Stimulated activated naive CD4-positive, alpha-beta T cell treated with Interleukin-2 at 50 U/mL for 16 hours (primary cell): ENCODE measurements at places on chromosomes 5 and 9.

- DNase-seq = no peak
Observed at GRCh38 chr5:80143491-80143890, 108.3 kb downstream of the THBS4 start.

- DNase-seq = no peak
Observed at GRCh38 chr5:175616083-175616482, 41.8 kb upstream of the HRH2 start.

- DNase-seq = no peak
Observed at GRCh38 chr5:139404484-139404840, 573 bp upstream of the SPATA24 start.

- no peak for DNase-seq
Observed at GRCh38 chr9:116491219-116491618, 195.9 kb upstream of the TRIM32 start.

GRCh38 chr9:131651160-131651559, 88.7 kb downstream of the RAPGEF1 start:
- peak; percentile 29 for DNase-seq

GRCh38 chr9:113131689-113132151, 19.1 kb upstream of the SLC31A2 start:
- no peak for DNase-seq

DNA sequence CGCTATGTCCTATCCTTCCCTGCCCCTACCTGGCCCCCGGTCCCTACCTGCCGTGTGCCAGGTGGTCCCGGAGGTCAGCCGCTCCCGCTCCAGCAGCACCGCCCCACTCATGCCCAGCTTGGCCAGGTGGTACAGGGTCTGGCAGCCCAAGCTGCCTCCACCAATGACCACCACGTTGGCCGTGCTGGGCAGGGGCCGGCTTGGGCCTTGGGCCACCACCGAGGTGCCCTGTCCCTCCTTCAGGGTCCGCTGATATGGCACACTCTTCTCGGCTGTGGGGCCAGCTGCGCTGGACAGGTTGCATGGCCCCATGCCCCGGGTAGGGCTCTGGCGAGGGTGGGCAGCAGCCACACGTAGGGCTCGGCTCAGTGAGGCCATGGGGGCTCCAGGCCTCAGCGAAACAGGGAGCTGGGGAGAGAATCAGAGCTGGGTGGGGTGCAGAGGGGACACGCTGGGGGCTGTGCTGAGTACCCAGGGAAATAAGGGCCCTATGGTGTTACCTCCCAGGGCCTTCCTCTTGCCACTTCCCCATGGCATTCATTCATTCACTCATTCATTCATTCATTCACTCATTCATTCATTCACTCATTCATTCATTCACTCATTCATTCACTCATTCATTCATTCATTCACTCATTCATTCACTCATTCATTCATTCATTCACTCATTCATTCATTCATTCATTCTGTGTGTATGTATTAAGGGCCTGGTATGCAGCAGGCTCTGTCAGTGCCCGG, 4.2 kb downstream of the SARDH start:
- DNase-seq = no peak

DNA sequence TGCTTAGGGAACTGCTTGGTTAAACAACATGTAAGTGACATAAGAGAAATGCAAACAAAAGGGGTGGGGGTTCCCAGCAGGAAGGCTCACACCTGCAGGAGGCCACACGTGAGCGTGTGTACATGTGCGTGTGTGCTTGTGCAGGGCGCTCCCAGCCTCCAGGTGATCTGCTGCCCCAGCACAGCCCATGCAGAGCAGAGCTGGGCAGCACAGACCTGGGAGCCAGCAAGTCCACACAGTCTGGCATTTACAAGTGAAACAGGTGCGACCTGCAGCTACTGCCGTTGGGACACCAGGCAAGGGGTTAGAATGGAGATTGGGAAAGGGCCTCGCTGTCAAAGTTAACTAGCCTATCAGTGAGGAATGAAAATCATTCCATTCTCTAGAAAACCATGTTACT, 41.8 kb downstream of the GRAMD2B start:
- no peak for DNase-seq

DNA sequence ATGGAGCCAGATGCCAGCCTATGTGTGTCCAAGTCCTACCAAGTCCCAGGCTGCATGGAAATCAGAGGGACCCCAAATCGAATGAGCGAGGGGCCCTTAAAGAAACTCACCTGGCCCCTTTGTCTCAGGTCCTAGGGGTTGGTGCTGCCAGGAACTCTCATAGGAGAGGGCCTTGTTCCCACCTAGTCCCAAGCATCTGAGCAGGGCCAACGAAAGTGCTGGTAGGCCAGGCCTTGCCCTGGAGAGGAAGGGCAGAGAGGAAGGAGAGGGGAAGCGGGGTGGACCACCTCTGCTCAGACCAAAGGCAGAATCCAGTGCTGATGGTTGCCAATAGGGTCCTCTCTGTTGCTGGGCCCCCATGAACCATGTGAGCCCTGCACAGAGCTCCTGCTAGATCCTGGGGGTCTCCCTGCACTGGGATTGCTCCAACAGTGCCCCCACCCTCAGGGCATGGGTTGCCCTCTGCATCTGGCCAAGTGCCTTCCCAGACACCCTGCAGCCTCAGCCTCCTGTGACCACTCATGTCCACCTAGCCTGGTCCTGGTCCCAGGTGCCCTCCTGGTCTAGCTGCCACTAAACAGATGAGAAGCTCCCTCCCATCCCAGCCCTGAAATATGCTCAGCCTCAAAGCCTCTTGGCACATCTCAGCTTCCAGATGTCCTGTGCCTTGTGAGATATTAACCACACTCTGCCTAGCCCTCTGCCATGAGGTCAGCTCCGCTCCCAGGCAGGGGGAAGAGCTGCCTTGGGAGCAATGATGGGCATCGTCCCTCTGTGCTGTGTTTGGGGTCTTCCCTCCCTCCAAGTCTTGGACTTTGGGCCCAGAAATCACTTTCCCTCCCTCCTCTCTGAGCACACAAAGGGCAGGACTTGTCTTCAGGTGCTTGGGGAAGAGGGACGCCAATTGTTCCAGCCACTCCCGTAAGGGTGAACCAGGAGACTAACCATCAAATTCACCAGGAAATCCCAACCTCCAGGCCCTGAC, 109.6 kb downstream of the ADAMTS2 start:
- no peak for DNase-seq

- no peak for DNase-seq
Observed at GRCh38 chr5:177361418-177362291, 3.9 kb downstream of the RGS14 start.

GRCh38 chr5:54009357-54009756, 301.0 kb downstream of the ARL15 start:
- no peak for DNase-seq

- DNase-seq = no peak
Observed at GRCh38 chr5:5658889-5659465, 236.5 kb downstream of the ICE1 start.

DNA sequence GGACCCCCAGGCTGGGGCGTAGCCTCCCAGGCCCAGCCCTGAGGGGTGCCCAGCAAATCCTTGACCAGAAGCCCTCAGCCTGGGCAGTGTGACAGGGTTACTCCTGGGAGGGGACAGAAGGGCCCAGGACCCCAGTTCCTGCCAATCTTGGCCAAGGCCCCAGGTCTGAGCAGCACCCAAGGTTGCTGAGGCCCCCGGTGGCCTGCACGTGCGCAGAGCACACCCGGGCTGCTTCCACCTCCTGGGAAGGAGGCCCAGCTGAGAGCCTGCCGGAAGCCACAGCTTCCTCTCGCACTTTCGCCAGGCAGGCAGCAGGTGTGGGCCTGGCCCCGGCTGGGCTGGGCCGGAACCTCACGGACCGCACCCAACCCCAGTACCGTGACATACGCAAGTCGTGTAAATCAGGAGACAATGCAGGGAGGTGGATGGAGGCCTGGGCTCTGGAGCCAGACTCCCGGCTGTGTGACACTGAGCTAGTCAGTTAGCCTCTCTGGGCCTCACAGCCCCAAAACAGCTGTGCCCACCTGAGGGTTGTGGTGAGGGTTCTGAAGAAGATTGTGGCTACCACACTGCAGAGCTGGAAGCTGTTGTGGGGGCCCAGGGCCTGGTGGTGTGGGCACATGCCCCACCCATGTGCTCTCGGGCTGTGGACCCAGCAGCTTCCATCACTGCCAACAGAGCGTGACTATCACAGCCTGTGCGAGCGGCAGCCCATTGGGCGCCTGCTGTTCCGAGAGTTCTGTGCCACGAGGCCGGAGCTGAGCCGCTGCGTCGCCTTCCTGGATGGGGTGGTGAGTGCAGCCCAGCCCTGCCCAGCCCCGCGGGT, 5.1 kb downstream of the GRK6 start:
- DNase-seq = peak; percentile 74

DNA sequence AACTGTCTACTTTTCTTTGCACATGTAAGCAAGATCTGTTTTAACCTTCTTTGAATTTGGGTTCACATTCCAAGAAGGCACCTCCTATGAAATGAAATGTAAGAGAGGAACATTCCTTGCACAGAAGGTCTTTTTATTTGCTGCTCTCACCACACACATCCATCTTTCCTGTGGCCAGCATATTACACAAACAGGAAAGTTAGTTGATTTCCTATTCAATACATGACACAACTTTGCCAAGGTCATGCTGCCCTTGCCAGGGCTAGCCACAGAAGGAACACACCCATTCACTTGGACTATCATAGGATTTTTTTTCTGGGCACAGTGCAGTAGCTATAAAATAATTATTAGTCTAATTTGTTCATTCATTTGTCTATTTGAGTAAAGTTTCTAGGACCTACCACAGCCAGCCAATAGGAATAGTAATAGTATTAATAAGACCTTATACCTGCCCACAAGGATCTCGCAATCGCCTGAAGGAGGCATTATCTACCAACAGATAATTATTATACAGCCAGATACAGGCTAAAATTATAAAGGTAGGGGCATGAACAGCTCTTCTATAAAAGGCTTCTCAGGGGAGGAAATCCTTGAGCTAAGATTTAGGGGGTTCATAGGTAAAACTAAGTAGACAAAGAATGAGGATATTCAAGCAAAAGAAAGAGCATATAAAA, 78.1 kb upstream of the NREP start:
- DNase-seq = no peak

- DNase-seq = no peak
Observed at GRCh38 chr5:58149345-58149744, 310.5 kb downstream of the PLK2 start.

DNA sequence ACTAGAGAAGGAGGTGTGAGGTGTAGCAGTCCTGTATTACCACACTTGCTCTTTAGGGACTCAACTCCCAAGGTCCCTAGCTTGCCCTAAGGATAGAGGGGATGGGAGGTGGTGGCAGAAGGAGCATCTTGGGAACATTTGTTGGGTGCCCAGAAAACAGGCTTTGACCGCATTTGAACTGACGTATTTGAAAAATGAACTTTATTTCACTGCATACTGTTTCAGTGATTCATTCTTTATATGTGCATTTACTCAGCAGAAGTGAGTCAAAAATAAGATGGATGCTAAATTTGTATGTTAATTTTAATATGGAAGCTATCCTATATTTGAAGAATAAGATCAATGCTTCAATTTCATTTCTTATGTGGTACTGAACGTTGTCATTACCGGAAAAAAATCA, 18.7 kb downstream of the DMRT3 start:
- DNase-seq = no peak

- DNase-seq = no peak
Observed at GRCh38 chr5:133687212-133688061, 75.1 kb upstream of the FSTL4 start.

GRCh38 chr9:18129809-18130334, 344.1 kb upstream of the ADAMTSL1 start:
- DNase-seq = no peak

- DNase-seq = no peak
Observed at GRCh38 chr5:57653636-57654290, 171.2 kb upstream of the ACTBL2 start.

DNA sequence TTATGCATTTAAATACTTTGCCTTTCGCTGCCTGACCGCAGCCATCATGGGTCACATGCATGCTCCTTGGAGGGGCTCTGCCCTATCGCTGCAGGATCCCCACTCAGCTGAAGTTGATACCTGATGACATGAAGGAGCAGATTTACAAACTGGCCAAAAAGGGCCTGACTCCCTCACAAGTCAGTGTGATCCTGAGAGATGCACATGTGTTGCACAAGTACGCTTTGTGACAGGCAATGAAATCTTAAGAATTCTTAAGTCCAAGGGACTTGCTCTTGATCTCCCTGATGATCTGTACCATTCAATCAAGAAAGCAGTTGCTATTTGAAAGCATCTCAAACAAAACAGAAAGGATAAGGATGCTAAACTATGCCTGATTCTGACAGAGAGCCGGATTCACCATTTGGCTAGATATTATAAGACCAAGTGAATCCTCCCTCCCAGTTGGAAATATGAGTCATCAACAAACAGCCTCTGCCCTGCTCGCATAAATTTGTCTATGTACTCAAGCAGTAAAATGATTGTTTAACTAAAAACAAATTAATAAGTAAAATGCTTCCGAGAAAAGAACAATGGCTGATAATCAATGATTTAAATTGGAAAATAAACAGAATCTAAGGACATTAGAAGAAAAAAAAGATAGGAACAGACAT, 41.6 kb upstream of the PPP2CA start:
- DNase-seq = no peak

- no peak for DNase-seq
Observed at GRCh38 chr9:34589636-34590380, at the start of gene CNTFR. Gene CNTFR (minus strand): TSS chr9:34589724. CDS start chr9:34568981, 20,743 bp downstream.

DNA sequence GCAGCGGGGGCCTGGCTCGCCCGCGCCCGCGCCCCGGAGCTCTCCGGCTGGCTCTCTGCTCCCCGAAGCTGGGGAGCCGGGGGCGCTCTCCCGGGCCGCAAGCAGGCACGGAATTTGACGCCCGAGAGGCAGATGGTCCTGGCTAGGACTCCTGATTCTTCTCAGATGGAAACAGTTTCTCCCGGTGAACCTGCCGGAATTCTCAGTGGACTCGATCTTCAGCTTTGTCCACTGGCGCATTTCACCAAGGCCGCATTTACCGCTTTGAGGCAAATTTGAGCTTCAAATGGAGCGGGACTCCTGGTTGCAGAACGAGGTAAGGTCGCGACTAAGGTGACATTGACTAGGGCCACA, 305.7 kb upstream of the KCNN2 start:
- no peak for DNase-seq

DNA sequence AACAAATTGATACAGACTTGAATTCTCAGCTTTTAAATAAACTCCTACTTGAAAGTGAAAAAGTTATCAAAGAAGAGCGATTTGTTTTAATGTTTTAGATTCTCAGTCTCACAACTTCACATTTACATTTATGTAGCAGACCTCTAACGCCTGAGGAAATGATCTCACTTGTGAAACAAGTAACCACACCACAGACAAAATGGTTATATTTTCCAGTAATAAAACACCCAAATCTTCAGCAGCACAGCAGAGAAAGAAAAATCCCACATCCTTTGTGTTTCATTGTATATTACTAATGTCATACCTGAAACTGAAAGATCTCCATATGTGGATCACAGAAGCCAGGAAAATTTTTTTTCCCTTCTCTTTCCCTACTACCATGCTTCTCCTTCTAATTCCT, 29.8 kb upstream of the GZMA start:
- no peak for DNase-seq

DNA sequence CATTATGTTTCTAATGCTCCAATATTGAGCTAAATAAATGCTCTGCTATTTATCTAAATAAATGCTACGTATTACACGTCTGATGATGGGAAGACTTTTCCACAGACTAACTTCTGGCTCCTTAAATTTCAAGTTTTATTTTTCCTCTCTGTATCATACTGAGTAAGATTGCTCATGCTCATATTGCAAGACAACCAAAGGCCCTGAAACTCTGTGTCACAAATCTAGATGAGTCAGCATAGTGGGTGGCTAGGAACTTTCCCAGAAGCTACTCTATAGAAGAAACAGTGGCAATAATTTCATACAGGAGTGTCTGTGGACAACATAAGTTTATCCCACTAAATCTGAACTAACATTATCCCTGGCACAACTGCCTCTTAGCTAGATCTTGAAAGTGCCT, 53.0 kb upstream of the RFX3 start:
- no peak for DNase-seq

- no peak for DNase-seq
Observed at GRCh38 chr5:74240783-74241750, 399.5 kb downstream of the ENC1 start.
